CD4-positive, alpha-beta T cell treated with Interleukin-6 for 4 hours (primary cell): ENCODE measurements at places on chromosomes 12 and 14.

DNA sequence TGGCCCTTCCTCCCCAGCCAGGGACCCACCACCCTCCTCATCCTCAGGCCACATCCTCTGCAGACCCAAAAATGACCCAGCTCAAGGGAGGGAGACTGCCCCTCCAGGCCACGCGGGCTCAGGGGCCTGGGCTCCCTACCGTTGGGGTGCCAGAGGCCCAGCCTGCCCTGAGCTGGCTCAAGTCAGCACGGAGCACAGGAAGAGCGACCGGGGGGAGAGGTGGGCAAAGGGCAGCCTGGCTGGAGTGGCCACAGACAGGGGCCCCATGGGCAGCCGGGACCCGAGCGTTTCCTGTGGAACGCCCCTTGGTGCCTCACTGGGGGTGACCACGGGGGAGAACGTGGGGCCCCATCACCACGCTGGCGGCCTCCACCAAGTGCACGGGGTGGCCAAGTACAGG is 10.7 kb downstream of the JAG2 start:
- DNase-seq = no peak

- DNase-seq = no peak
These were observed 181.7 kb downstream of the ADAMTS20 start for GRCh38 chr12:43370263-43370662.

GRCh38 chr14:29800961-29801360 is 126.7 kb downstream of the PRKD1 start:
- DNase-seq = no peak

DNA sequence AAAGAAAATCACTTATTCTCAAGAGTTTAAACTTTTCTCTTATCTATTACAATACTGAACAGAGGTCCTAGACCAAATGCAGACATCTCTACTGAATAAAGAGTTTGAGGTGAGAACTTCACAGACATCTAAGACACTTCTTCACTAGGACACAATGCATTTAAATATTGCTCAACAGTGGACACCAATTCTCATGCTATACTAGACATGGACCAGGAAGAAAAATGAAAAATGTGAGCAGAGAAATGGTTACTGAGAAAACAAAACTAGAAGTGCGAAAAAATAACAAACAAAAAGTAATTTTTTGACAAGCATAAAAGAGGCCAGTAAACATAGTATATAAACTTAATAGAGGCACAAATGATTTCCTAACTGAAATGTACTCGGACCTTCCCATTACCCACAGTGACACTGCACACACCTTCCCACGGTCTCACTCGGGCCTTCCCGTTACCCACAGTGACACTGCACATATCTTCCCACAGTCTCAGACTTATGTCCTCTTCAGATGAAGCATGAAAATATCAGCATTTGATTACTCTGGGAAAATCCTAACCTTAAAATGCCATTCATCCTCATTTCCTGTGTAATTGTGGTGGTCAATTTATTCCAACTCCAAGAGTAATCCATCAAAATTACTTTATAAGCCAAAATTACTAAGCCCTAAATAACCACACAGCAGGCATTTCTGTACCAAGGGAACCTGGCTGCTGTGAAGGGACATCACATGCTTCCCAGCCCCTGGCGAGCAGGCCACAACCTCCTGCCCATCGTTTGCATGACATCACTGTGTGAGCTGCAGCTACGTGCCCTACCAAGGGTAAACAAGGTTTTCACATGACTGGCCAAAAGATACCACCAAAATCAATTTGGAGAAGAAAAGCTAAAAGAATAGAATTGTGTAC is 6.4 kb downstream of the SLC15A4 start:
- DNase-seq = no peak

GRCh38 chr12:85923767-85924331 is 49.8 kb downstream of the NTS start:
- no peak for DNase-seq

DNA sequence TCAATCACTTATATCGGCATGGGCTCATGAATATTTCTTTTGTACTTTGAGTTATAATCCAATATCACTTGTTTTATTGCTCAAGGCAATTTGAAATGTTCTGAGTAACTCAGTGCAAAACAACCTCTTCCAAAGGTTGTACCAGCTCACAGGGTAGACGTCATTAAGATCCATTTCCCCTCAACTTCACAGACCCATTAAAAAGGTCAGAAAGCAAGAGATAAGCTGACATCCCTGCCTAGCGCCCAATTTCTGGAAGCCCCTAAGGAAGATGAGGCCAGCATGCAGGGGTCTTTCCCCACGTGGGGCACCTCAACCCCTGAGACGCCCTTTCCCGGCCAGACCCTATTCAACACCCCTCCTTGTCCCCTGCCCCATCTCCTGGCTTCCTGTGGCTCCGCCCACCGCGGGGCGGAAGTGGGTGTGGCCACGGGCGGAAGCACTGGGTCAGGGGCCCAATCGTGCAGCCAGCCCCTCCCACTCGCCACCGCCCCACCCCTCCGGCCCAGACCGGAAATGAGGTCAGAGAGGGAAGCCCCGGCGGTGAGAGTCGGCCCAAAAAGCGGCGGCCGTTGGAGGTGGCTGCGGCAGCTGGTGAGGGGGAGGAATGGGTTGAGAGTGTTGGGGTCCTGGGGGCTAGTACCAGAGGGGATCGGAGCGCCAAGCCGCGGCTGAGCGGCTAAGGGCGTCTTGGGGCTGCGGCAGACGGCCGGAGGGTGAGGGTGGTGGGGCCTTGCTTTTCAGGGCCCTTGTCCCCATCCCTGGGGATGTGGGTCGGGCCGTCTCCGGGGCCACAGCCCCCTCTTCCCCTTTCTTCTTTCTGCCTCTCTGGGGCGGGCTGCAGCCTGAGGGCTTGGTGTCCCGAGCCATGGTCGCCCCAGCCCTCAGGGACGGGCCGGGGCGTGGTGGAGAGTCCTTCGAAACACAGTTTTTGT is at the start of gene GPATCH2L:
GPATCH2L (plus strand) TSS at position 525 of the 935 bp plus-strand sequence. CDS start 2,442 bp downstream, outside the sequence.
- DNase-seq = peak; percentile 95

DNA sequence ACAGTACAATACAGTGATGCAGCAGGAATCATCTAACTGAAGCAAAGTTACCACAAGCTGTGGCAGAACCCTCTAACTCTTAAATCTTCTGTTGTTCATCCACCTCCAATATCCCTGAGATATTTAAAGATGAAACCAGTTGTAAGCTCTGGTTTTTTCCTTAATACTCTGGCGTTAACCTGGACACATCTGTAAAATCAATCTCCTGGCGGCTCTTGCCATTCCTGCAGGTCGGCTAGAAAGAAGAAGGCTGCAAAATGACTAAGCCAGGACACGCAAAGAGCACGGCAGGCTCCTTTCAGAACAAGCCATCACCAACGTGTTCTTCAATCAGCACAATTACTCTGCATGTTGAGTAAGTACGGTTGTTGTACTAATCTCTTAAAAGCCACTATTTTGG is 309.3 kb downstream of the MED13L start:
- no peak for DNase-seq

- peak; percentile 12 for DNase-seq
These were observed 77.1 kb upstream of the ACTN1 start for GRCh38 chr14:69055999-69056788.

GRCh38 chr12:54276368-54276767 is 3.6 kb downstream of the CBX5 start:
- DNase-seq = no peak

GRCh38 chr12:67884596-67884995 is 104.7 kb upstream of the IFNG-AS1 start:
- DNase-seq = no peak

DNA sequence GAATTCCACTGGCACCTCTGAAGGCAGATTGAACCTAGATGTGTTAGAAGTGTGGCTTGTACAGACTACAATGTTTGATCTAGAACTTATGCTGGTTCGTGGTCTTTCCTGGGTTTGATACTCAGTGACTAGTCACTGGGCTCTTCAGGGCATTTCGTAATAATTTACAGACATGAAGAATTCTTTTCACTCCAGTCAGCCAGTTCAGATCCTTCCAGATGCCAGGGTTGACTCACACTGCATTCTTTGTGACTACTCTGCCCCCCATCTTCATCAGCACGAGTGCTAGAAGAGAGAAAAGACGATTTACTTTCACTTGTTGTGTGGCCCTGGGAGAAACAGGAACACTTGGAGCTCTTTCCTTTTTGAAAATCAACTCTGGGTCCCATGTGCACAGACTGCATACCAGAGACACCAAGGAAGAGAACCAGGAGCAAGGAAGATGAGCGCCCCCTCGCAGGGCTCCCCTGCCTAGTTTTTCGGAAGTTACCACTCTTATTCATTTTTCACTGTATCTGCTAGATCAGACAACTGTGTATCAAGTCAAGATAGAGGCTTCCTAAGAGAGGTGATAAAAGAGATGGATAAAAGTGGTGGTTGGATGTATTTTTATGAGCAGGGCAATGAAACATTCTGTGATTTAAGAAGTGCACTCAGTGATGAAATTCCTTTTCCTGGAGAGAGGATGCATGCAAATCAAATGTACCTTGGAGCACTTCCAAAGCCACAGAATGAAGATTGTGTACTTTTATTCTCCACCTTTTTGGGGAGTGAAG is 33.5 kb upstream of the EVL start:
- no peak for DNase-seq

GRCh38 chr12:116700066-116700465 is 37.8 kb downstream of the SPRING1 start:
- no peak for DNase-seq

DNA sequence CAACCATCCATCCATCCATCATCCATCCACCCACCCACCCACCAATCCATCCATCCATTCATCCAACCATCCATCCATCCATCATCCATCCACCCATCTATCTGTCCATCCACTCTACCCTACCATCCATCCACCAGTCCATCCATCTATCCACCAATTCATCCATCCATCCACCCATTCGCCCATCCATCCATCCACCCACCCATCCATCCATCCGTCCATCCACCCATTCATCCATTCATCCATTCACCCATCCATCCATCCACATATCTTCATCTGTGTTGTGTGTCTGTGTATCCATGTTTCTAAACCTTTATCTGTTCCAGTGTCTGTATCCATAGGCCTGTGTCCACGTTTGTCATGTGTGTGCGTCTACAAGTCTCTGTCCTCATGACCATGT is 9.9 kb downstream of the HNF1A start:
- DNase-seq = no peak

DNA sequence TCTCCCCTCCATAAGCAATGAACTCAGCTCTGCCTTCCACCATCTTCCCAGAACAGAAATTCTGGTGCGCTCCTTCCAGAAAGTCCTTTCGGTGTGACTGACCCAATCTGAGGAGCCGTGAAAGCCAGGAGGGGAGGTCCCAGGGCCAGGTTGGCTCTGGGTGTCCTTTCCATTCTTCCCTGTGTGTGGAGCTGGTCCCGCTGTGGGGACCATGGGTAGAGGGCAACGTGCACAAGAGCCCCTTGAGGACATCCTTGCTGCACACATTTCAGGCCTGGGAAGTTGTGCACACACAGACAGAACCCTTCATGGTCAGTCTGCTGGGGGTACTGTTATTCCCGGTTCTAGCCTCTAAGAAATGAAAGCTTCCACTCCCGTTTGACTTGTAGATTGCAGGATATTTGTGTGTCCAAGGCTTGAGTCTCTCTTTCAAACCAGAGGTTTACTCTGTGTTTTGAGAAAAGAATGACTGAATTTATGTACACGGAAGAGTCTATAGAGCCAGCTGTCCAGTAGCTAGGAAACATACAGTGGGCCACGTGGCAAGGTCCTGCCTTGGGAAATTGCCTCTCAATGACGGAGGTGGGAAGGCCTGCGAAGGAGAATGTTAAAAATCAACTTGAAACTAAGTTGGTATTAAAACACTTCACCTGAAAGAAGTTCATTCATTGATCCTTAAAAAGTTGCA is 10.1 kb downstream of the NFKBIA start:
- no peak for DNase-seq

DNA sequence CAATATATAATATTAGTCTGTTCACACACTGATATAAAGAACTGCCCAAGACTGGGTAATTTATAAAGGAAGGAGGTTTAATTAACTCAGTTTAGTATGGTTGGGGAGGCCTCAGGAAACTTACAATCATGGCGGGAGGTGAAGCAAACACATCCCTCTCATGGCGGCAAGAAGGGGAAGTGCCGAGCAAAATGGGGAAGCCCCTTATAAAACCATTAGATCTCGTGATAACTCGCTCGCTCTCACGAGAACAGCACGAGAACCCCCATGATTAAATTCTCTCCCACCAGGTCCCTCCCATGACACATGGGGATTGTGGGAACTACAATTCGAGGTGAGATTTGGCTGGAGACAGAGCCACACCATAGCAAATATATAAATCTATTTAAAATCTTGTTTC is 269.8 kb downstream of the ATP23 start:
- DNase-seq = no peak

DNA sequence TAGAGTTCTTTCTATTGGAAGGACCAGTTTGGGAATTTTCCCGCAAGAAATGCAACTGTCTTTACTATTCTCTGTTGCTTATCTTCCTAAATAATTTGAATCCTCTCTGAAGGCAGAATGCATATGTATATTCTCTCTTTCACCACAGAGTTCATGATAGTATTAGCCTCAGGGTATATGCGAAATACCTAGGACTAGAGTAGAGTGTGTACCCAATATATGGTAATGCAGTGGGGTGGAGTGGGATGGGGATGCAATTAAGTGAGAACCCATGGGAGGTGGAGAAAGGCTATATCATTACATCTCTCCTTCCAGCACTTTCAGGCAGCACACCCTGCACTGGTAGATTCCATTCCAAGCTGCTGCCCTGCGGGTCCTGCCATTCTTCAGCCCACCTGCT is 207.3 kb downstream of the ANO2 start:
- DNase-seq = no peak

DNA sequence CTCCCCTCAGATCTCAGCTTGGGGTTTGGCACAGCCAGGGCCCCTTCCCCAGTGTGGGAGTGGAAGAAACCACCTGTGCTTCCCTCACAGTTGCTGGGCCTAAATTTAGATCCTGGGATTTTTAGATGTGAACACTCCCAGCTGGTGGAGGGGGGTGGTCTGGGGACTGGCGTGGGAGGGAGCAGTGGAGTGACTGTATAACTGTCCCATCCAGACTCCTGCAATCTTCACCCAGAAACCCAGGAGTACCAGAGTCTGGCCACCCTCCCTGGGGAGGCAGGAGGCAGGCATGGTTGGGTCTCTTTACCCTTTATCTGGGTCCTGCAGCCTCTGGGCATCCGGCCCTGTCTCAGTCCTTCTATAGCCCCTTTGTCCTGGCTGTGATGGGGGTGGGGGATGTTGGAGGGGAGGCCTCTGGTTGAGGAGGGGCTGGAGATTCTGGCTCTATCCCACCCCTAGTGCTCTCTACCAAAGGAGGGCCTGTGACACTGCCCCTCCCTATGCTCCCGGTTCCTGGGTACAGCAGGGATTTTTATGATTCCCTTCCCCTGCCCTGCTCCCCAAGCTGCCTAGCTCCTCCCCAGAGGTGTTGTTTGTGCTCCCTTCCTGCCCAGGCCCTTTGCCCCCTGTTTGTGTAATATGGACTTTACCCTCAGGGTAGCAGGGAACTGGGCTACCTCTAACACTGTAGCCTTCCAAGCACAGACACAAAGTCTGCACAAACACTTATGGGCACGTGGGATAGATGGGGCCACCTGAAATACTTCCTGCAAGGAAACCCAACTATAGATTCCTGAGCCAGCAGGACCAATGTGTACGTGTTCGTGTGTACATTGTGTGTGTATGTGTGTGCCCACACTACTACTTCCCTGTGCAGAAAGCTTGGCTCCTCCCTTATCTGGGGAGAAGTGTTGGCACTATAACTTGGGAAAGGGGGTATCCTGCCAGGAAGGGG is 1.7 kb downstream of the ERBB3 start:
- no peak for DNase-seq

DNA sequence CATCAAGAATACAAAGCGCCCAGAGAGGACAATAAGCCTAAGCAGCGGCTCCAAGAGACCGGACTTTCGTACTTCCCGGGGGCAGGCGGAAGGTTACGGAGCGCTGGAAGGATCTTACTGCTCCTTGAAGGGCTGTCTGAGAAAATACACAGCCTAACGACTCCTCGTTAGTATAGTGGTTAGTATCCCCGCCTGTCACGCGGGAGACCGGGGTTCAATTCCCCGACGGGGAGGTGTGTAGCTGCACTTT is 12.1 kb upstream of the TMPO start:
- DNase-seq = peak; percentile 84
